Stomach (tissue), 19 donors: ENCODE measurements at places on chromosomes 1 and 21. TPM values are rescaled to one million over a fixed set of nuclear protein-coding genes. Genes with fewer than 3 reads are reported as not detected.

GRCh38 chr1:63843884-63844283 is 70.1 kb downstream of the ROR1 start:
- no peak for DNase-seq

GRCh38 chr1:154752273-154753030 is 117.6 kb downstream of the KCNN3 start:
- DNase-seq = peak; percentile 13

The CFHR1 gene
- polyA plus RNA-seq = not detected

The CTSS gene
- 16.2 TPM for polyA plus RNA-seq

The PSRC1 gene
- polyA plus RNA-seq = 3.6 TPM

The HPCAL4 gene
- polyA plus RNA-seq = 0.15 TPM

- peak; percentile 42 for DNase-seq
These were observed 30.0 kb downstream of the EPHA10 start for GRCh38 chr1:37734629-37735591.

- peak; percentile 77 for DNase-seq
These were observed 2.2 kb downstream of the IER5 start for GRCh38 chr1:181090641-181091126.
